GM04503 (cell line): ENCODE measurements at places on chromosomes 13 and 19.

GRCh38 chr13:94028234-94028633 lies 451.2 kb downstream of the DCT start:
- DNase-seq: no peak

DNA sequence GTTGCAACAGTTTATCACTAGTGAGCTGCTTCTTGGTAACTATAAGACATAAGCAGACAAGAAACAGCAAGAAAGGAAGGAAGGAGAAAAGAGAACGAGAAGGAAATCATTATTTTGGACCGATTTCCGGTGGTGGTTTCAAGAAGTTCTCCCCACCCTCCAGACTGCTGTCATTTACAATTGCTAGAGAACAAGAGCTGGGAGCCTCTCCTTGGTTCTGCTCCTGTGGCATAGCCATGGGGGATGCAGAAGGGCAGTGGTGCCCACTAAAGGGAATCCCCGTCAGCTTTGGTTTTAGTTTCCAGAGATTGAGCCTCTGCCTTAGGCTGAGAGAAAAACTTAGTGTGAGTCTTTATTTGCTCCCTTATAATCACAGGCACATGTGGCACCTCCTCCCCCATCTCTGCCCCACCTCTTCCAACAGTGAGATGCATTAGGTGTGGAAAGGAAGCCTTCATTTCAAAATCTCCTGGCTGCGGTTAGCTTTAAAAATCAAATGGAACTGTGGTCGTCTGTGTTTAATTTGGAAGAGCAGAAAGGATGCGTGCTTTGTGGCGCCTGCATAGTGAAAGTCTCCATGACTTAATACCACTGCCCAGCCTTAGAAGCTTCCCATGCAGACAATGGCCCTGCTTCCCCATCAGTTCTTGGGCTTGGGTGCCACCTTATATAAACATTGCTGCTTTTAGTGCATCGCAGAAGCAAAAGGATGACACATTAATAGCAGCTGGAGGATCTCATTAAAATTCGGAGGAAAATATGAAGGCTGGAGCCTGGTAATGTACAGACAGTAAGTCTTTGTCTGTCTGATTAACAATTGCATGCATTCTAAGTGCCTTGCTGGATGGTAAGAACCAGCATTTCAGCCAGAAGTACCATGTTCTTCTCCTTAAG lies 25.0 kb downstream of the LRCH1 start:
- DNase-seq: no peak

DNA sequence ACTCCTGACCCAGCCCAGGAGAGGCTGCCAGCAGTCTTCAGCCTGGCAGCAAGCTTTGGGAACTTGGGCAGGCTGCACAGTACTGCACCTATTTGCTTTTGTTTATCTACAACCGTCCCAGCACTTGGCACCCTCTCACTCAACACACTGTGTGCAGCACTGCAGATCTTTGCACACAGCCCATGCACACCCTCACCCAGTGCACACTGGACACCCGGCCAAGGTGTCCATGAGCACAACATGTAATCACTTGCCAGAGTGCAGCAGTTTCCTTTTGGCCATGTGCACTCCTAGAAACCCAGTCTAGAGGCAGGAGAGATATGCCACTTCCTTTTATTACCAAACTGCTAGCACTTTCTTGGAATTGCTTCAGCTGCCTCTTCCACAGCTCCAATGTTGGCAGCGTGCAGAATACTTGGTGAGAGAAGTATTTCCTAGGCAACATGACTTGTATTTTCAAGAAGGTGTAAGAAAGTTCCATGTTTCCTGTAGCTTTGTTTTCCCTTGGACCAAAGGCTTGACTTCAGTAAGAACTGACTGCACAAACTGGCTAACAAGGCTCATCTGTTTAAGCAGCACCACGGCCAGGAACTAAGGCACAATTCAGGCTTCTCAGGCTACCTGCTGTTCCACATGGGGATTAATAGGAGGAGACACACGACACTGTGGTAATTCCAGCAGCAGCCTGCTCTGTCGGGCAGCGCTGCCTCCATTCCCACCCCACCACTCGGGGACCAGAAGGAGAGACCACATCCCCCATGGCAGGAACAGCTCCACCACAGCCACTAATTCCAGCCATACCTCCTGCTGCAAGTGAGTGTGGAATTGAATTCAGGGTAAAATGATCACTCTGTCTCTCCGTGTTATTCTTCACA lies 15.3 kb downstream of the ATP7B start:
- DNase-seq: peak; percentile 6

GRCh38 chr13:96141032-96141431 lies 51.1 kb downstream of the HS6ST3 start:
- DNase-seq: no peak

DNA sequence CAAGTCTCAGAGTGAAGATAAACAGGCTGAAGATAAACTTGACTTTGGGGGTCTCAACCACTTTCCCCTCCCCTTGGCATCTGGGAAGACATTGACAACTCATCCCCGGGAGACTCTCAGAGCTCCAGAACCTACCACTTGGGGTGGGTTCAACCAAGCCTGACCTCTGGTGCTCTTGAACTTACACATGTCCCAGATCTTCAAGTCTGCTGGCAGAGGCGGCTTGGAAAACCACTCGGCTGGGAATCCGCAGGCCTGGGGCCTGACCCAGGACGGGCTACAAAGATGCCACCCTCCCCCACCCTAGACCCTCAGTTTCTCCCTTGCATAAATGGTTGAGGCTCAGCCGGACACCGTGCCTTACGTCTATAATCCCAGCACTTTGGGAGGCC lies 512 bp downstream of the LRRC8E start:
- no peak for DNase-seq
